ENCODE measurements at places on chromosomes 4 and X.

- DNase-seq: no peak
These were observed 48.1 kb upstream of the PLK4 start for GRCh38 chr4:127832585-127832984.

DNA sequence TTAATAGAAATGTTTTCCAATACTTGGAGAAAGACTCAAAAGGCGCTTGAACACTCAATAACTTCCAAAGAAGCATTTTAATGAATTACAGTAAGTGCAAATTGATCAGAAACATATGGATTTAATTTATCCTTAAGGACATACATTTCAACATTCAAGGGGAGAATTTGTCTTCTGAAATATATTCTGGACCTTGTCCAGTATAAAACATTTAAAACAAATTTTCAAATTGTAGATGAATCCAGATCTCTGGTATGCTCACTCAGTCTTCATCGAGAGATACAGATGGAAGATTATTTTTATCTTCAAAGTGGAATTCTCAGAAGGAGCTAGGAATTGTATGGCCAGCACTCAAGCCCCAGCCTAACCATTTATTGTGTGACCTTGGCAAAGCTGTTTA, 310.4 kb downstream of the ZNF674 start:
- no peak for DNase-seq

DNA sequence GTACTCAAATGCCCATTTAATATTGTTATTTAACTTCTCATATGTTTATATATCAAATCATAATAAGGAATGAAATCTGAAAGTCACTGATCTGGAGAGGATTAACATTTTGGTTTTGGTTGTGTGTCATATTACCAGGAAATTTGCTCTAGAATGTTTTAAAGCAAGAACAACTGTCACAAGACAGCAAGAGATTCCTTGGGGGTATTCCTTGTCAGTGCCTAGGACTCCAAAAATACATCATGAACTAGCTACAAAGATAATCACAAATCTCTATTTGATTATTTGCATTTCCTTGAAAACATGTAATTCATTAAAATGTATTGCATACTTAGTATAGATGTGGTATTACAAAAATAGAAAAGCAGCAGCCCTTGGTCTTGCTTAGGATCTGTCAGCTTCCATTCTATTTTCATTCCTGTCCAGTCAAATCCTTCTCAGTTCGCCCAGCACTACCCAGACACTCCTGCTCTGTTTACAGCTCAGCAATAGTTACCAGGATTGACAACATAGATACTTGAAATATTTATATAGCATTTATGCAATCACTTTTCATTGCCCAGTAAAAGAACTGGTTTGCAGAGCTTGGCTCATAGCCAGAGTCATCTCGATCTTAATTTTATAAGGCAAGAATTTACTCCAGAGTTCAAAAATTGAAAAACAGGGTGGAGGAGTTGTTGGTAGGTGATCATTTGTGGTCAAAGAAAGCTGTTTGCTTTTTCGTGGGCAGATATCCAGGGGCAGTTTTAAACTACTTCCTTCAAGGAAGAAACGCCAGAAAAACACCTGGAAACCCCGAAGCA, 9.2 kb upstream of the BMP3 start:
- no peak for DNase-seq

GRCh38 chr4:111434586-111434985, 710.7 kb upstream of the FAM241A start:
- DNase-seq: no peak

DNA sequence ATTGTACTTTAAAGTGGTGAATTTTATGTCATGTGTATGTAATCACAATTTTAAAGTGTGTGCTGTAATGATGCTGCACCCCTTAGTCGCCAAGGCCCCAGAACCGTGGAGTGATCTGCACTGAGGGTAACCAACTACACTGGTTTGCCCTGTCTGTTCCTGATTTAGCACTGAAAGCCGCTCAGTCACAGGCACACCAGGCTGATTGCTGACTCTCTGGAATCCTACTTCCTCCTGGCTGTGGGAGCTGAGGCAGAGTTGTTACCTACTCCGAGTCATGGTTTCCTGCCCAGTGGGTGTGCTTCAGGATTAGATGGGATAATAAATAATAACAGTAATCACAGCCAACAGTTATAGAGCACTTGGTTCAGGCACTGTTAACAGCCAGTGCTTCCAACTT, 645.4 kb downstream of the BCOR start:
- DNase-seq: no peak

- no peak for DNase-seq
These were observed 247.2 kb downstream of the PALLD start for GRCh38 chr4:168744021-168744420.

- no peak for DNase-seq
These were observed 44.9 kb downstream of the SPATA18 start for GRCh38 chr4:52096048-52096447.

DNA sequence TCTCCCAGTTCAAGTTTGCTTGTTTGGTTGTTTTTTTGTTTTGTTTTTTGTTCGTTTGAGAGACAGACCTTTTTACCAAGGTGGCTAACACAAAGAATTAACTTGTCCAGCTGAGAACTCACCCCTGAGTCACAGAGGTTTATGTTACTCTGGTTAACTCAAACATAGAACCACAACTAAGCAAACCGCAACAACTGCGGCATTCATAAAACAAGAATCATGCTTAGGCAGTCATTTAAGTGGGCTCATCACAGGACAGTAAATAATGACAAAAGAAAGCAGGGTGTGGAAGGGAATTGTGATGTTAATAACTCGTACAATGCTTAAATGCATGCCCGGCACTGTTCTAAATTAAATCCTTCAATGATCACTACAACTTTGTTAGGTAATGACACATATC, 24.7 kb upstream of the IL13RA1 start:
- DNase-seq: no peak

DNA sequence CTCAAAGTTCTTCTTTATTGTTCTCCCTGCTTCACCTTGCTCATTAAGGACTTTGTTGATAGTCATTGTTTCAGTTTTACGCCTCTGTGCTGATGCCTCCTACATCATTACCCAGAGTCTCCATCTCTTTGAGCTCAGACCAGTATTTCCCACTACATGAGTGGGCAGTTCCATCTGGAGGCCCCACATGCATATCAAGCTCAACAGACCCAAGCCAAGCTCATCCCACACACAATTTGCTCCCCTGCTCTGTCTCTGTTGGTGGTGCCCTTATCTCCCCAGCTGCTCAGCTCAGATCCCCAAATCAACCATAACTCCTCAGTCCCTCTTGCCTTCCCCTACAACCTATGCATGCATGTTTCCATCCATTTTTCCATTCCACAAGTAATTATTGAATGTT, 85.1 kb upstream of the EFNB1 start:
- DNase-seq: no peak

DNA sequence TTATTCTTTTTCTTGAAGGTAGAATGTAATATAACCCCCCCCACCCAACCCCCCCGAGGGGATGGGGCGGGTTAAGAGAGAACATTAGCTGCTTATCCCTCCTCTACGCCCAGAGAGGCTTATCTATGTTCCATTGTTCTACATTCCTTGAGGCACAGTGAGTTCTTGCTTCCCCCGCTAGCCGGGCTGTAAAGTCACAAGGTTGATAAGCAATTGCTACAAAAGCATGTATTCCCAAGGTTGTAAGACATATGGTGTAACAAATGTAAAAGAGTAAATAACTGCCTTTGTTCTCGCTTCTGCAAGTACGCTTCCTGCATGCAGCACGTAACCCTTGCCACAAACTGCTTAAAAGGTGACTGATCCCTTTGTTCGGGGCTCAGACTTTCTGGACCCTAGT, 8.2 kb downstream of the DCAF8L2 start:
- DNase-seq: no peak

GRCh38 chrX:107731831-107732502, 43.6 kb downstream of the TSC22D3 start:
- no peak for DNase-seq

DNA sequence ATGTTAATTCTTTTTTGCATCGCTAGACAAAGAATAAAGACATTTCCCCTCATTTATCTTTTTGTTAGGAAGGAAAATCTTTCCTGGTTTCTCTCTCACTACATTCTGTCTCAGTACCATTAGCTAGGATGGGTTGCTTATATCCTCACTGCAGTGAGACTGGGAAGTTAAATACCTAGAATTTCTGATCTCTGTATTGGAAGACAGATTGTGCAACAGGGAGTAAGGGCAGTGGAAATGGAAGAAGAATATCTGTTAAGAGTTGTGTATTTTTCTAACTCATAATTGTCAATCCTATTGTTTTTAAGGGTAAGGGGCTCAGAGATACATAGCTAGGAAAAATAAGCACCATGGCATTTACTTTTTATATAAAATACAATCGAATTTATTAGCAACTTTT, 19.6 kb downstream of the PTPN13 start:
- DNase-seq: no peak

- no peak for DNase-seq
These were observed 135.4 kb downstream of the HMX1 start for GRCh38 chr4:8736090-8736825.

DNA sequence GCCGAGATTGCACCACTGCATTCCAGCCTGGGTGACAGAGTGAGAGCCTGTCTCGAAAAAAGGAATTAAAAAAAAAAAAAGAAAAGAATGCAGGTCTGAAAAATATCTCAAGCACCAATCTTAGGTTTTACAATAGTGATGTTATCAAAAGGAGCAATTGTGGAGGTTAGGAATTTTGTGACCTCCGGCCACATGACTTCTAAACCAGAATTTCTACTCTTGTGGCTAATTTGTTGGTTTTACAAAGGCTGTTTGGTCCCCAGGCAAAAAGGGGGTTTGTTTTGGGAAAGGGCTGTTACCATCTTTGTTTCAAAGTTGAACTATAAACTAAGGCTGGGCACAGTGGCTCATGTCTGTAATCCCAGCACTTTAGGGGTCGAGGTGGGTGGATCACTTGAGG, 15.4 kb upstream of the ZNF41 start:
- DNase-seq: no peak

- no peak for DNase-seq
These were observed 3.9 kb downstream of the ZFP42 start for GRCh38 chr4:187999406-187999932.

GRCh38 chr4:144595681-144596080, 50.3 kb upstream of the HHIP start:
- DNase-seq: no peak

DNA sequence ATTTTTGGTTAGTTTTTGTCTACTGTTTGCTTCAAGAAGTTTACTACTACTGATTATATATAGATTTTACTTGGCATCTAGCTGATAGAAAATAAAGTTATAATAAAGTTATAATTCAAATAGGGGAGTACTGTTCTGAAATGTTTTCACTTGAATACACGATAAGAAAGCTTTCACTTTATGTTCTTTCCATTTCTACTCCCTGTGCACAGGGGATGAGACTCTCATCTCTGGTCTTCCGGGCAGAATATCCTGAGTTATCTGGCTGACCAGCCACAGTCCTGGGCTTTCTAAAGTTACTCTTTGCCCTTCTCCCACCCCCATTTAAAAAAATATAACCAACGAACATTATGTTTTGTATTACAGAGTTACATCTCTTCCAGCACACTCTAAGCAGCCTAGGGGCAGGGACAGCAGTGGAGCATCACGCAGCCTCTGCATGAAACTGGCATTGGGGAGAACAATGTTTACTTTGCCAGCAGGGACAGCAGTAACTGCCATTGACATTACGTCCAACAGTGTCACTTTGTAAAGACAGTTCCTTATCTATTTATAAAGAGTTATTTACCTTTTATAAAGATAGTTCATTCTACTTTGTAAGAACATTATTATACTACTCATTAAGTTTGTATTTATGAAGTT, 64.3 kb downstream of the METTL14 start:
- no peak for DNase-seq

DNA sequence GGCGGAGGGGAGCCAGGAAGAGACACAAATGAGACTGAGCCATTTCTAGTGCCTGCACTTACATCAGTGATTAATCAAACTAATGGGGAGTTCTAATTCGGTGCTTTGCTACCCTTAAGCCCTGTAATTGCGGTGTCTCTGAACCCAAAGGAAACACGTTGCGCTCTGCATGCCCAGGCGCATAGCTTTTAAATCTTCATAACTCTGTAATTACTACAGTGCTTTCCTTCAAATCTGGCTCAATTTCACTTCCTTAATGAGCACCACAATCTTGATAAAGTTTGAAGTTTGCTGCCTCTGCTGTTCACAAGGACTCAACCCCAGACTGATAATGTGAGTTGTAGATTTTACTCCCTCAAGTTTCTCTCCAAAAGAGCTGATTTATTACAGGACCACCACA, 5.7 kb upstream of the NHS start:
- DNase-seq: no peak

- DNase-seq: no peak
These were observed 112.9 kb downstream of the MBNL3 start for GRCh38 chrX:132375941-132376340.

- DNase-seq: no peak
These were observed 35.4 kb upstream of the CRMP1 start for GRCh38 chr4:5928274-5928673.

DNA sequence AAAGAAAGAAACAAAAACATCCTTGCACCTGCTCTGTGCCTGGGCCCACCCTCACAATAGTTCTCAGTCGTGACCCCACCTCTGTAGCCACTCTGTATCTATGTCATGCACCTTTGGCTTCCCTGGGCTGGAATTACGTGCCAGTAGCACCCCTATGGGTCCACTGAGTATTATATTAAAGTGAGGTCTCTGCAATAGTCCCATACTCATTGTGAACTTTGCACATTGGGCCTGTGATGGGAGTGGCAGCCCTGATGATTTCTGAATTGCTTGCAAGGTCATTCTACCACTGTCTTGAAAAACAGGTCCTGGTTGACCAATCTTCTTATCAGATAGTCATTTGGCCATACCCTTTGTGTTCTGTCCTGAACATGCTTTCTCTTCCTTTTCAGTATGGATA, 1012.1 kb downstream of the RAB28 start:
- DNase-seq: no peak

GRCh38 chr4:125355791-125356190, 41.0 kb downstream of the FAT4 start:
- no peak for DNase-seq

GRCh38 chr4:86530183-86530582, 63.9 kb upstream of the PTPN13 start:
- DNase-seq: no peak

- DNase-seq: no peak
These were observed 40.2 kb upstream of the TET2 start for GRCh38 chr4:105106426-105106825.

DNA sequence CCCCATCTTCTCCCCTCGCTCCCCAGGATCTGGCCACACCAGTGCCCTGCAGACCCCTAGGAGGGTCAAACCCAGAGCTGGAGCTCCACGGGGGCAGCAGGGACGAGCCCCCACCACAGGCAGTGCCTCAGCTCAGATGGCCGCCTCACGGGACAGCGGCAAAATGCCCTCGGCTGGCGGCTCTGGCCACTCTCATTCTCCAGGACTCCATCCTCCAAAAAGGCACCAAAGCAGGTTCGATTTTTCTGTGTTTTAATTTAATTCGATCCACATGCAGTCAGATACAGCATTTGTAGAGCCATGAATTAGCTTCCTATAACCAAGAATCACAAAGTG, 8.3 kb downstream of the FAM53A start:
- DNase-seq: no peak

- DNase-seq: no peak
These were observed 118.9 kb upstream of the FSTL5 start for GRCh38 chr4:162282684-162283083.

Measured in NCI-H2081 treated with DMSO at 0.1 percent for 48 hours (cell line).